Right lobe of liver (tissue), 6 donors: ENCODE measurements at places on chromosomes 7 and 10. TPM values are rescaled to one million over a fixed set of nuclear protein-coding genes. Genes with fewer than 3 reads are reported as not detected.

Gene PNLIPRP1
- not detected for total RNA-seq

Gene MARVELD1
- 2.4 TPM for total RNA-seq

Gene SLC13A1
- total RNA-seq = not detected

Gene PDK4
- total RNA-seq = 82.8 TPM

Gene VSTM2A
- total RNA-seq = not detected

Gene LIPK
- total RNA-seq = not detected

Gene AKR1C1
- total RNA-seq = 347 TPM

DNA sequence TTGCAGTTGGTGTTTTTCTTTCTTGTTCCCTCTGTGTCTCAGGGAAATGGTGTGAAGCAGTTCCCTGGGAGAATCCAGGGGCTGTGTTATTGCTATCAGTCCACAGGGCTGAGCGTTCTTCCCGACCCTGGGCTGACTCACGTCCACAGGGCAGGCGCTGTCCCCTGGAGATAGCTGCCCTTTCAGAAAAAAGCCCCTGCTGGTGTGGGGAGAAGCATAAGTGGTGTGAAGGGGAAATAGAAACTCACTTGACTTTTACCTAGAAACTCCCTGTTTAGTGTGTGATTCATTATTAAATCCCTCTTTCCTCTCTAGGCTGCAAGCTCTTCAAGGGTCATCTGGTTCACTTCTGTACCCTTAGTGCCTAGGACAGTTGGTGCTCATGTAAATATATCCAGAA, 63.3 kb upstream of the SMNDC1 start:
- DNase-seq = no peak
- H3K27ac ChIP-seq = no peak overlapping the region
- no peaks in the 10 kb centered on the region for H3K27me3 ChIP-seq
- no peak overlapping the region for H3K4me3 ChIP-seq
- H3K36me3 ChIP-seq = no peaks in the 10 kb centered on the region

- H3K27me3 ChIP-seq = no peaks in the 10 kb centered on the region
- H3K4me3 ChIP-seq = no peak overlapping the region
- no peaks in the 10 kb centered on the region for H3K4me1 ChIP-seq
- no peak overlapping the region for H3K27ac ChIP-seq
- no peak for DNase-seq
- no peaks in the 10 kb centered on the region for H3K36me3 ChIP-seq
Measured at GRCh38 chr10:122639801-122640200, 59.8 kb downstream of the C10orf120 start.

GRCh38 chr10:13475124-13475523, 53.7 kb downstream of the BEND7 start:
- no peaks in the 10 kb centered on the region for H3K36me3 ChIP-seq
- no peaks in the 10 kb centered on the region for H3K27me3 ChIP-seq
- no peaks in the 10 kb centered on the region for H3K4me1 ChIP-seq
- no peak overlapping the region for H3K4me3 ChIP-seq
- H3K27ac ChIP-seq = no peak overlapping the region

GRCh38 chr10:110009736-110010475, 2.1 kb downstream of the ADD3 start:
- no peak overlapping the region for H3K4me3 ChIP-seq
- H3K36me3 ChIP-seq = no peaks in the 10 kb centered on the region
- no peak for DNase-seq

GRCh38 chr10:132836832-132837540, 51.0 kb upstream of the NKX6-2 start:
- no peak for DNase-seq
- H3K36me3 ChIP-seq = no peaks in the 10 kb centered on the region
- no peaks in the 10 kb centered on the region for H3K27me3 ChIP-seq
- no peaks in the 10 kb centered on the region for H3K4me1 ChIP-seq
- H3K4me3 ChIP-seq = no peak overlapping the region

GRCh38 chr7:78496096-78496630, 697.6 kb downstream of the PHTF2 start:
- no peaks in the 10 kb centered on the region for H3K27me3 ChIP-seq
- no peak for DNase-seq
- H3K4me1 ChIP-seq = no peaks in the 10 kb centered on the region
- H3K4me3 ChIP-seq = no peak overlapping the region

GRCh38 chr7:69596723-69597277, 1.5 kb upstream of the AUTS2 start:
- H3K4me1 ChIP-seq = no peaks in the 10 kb centered on the region
- H3K4me3 ChIP-seq = peak overlapping the region; percentile 71
- no peaks in the 10 kb centered on the region for H3K36me3 ChIP-seq
- H3K27ac ChIP-seq = peak overlapping the region; percentile 66
- no peak for DNase-seq

DNA sequence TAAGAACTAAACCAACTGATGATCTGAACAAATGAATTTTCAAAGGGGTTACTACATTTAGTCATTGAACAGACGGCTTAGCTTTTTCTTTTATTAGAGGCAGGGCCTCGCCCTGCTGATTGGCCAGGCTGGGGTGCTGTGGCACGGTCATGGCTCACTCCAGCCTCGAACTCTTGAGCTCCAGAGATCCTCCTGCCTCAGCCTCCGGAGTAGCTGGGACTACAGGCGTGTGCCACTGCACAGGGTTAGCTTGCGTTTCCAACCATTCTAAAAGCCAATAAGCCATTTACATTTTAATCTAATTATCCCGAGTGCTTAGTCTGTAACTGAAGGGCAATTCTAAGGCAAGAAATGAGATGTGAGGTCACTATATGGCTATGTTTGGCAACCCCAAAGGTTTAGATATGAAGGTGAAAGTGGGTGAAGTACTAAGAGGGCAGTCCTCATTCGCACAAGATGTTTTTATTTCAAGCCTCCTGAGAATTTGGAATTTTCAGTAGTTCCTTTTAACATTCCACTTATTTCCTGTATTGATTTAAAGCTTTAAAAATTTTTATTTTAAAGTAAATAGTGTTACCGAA, 1.6 kb upstream of the CDK13 start:
- peak overlapping the region; percentile 77 for H3K4me3 ChIP-seq
- peak overlapping the region; percentile 96 for H3K27ac ChIP-seq
- no peak for DNase-seq
- no peaks in the 10 kb centered on the region for H3K27me3 ChIP-seq

DNA sequence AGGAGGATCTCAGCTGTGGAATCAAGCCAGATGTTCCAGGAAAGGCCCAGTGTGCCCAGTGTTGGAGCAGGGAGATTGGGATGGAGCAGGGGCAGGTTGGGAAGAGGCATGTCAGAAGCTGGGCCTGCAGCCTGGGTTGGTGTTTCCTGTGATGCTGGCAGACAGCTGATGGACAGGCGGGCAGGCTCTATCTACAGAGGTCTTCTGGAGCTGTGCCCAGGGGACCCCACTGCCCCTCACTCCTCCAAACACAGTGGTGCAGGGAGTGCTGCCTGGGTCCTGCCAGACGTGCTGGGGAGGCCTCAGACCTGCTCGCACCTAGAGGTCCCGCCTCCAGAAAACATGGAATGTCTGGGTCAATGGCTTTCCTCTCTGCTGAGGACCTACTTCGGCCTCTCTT, 182.9 kb upstream of the TCERG1L start:
- H3K36me3 ChIP-seq = no peaks in the 10 kb centered on the region
- H3K27me3 ChIP-seq = no peaks in the 10 kb centered on the region
- H3K27ac ChIP-seq = no peak overlapping the region
- H3K4me1 ChIP-seq = no peaks in the 10 kb centered on the region
- H3K4me3 ChIP-seq = no peak overlapping the region

- no peaks in the 10 kb centered on the region for H3K36me3 ChIP-seq
- no peak for DNase-seq
- no peak overlapping the region for H3K27ac ChIP-seq
Measured at GRCh38 chr7:113373863-113374262, 255.5 kb upstream of the SMIM30 start.

GRCh38 chr10:51716981-51717380, 17.6 kb upstream of the CSTF2T start:
- no peak overlapping the region for H3K4me3 ChIP-seq
- H3K4me1 ChIP-seq = no peaks in the 10 kb centered on the region
- no peaks in the 10 kb centered on the region for H3K27me3 ChIP-seq

DNA sequence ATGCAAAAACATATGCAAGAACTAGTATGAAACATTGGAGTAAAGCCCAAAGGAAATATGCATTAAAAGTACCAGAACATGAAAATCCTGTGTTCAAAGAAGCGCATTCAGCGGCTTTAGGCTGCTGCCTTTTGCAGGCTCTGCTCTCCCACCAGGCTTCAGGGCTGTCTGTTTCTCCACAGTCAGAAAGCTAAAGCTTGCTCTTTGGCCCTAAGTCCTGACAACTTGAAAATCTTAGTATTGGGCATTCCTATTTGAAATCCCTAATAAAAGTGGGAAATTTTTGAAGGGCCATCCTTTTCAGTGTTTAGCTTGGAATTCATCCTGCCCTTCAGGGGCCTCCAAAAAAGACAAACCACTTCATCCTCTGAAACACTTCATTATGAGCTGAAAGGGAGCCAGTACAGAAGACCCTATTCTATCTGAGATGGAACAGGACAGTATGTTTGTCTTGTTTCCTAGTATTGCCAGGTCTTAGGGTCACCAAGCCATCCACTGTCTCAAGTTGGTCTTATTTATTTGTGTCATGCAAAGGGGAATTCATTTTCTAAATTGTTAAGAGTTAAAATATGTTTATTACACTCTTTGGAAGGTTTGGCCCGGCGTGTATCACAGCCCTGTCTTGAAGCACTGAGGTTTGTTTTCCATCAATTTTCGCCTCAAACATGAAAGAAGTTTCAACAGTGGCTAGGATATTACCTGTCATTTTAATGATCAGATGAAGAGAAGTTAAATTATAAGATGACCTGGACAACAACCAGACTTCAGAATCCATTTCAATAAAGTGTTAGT, 326.3 kb upstream of the BMPER start:
- H3K27ac ChIP-seq = no peak overlapping the region
- H3K27me3 ChIP-seq = no peaks in the 10 kb centered on the region
- no peak overlapping the region for H3K4me3 ChIP-seq
- H3K4me1 ChIP-seq = no peaks in the 10 kb centered on the region
- H3K36me3 ChIP-seq = no peaks in the 10 kb centered on the region
- no peak for DNase-seq

GRCh38 chr7:171364-171904, 20.9 kb upstream of the FAM20C start:
- no peak for DNase-seq
- H3K4me3 ChIP-seq = no peak overlapping the region
- H3K36me3 ChIP-seq = no peaks in the 10 kb centered on the region
- no peaks in the 10 kb centered on the region for H3K4me1 ChIP-seq
- no peak overlapping the region for H3K27ac ChIP-seq
- H3K27me3 ChIP-seq = no peaks in the 10 kb centered on the region
